ENCODE measurements at places on chromosomes 5 and 9. TPM values are rescaled to one million over a fixed set of nuclear protein-coding genes. Genes with fewer than 3 reads are reported as not detected.

The FOXD1 gene
- 0.31 TPM for total RNA-seq

The OLFM1 gene
- not detected for total RNA-seq

The ZNF608 gene
- total RNA-seq, result 0.39 TPM

The PAPPA gene
- total RNA-seq, result not detected

The LRRC19 gene
- total RNA-seq, result not detected

The C5orf47 gene
- total RNA-seq, result not detected

The GABRA6 gene
- total RNA-seq, result not detected

The FAXDC2 gene
- 0.48 TPM for total RNA-seq

The WDR5 gene
- total RNA-seq, result 18.6 TPM

The KIAA1191 gene
- total RNA-seq, result 75.7 TPM

The LIX1 gene
- total RNA-seq, result not detected

The FAM221B gene
- total RNA-seq, result not detected

The AQP7 gene
- total RNA-seq, result not detected

The CRB2 gene
- not detected for total RNA-seq
